Common myeloid progenitor, CD34-positive (primary cell): ENCODE measurements at places on chromosomes 7 and 10.

GRCh38 chr7:452791-453455, 66.7 kb downstream of the PDGFA start:
- DNase-seq, result peak; percentile 25

GRCh38 chr7:57404967-57405421, 45.0 kb upstream of the ZNF716 start:
- DNase-seq, result no peak

GRCh38 chr7:100441641-100442535, 5.6 kb upstream of the PPP1R35 start:
- no peak for DNase-seq

DNA sequence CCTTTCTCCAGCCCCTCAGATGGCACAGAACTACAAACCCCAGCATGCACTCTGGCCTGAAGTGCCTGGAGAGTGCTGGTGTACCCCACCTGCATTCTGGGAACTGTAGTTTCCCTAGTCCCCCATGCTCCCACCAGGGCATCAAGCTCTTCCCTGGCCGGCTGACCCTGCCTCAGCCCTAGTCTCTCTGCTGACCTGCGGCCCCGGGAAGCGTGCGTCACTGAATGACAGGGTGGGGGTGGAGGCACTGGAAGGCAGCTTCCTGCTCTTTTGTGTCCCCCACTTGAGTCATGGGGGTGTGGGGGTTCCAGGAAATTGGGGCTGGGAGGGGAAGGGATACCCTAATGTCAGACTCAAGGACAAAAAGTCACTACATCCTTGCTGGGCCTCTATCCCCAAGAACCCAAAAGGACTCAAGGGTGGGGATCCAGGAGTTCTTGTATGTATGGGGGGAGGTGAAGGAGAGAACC, 2.1 kb downstream of the NOS3 start:
- DNase-seq, result peak; percentile 61

DNA sequence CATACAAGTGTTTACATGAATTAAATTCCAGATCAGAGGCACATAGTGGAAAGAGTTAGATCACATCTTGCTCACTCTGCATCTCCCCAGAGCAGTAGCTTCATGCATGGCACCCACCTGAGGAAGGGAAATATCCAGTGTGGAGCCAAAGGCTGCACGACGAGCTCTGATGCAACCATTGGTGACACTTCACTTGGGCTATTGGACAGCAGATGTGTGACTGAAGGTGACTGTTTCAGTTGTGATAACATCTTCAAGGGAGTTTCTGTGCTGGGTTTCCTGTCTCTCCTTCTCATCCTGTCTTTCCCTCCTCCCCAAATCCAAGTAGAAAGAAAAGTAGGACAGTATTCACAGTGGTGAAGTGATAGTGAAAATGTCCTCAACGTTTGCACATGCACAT, 115.0 kb downstream of the TAF3 start:
- DNase-seq, result no peak
